ENCODE measurements at places on chromosomes 3 and 15. TPM values are rescaled to one million over a fixed set of nuclear protein-coding genes. Genes with fewer than 3 reads are reported as not detected.

- no peak for DNase-seq
Observed at GRCh38 chr15:63109920-63110319, 11.7 kb upstream of the LACTB start.

GRCh38 chr3:186456731-186457191, 87.4 kb downstream of the CRYGS start:
- no peak for DNase-seq

GRCh38 chr15:29311696-29312095, 42.1 kb upstream of the NSMCE3 start:
- DNase-seq = no peak

DNA sequence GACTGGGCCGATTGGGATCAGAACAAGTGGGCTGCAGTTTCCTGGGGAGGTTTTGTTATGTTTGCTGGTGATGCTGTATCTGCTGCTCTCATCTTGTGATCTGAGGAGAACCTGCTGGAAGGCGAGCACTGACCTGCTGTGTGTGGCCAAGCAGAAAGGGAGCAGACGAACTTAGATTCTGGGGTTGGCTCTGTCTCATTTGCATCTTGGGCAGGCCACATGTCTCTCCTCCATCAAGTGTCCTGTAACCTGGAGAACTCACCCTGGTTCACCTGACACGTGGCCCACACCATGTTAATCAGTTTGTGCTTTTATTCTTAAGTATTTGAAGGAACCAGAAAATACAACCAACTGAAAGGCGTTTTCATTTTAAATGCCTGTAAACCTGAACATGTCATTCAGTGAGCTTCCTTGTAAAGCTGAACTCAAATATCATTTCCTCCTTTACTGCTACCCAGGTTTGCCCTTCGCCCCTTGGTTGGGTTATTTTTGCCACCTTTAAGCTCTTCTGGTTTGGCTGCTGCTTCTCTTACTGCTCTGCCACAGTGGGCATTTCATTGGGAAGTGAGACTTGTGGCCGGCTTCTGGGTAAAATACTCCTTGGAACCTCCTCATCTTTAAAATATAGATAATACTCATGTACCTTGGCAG, 33.5 kb upstream of the TRAK1 start:
- no peak for DNase-seq

DNA sequence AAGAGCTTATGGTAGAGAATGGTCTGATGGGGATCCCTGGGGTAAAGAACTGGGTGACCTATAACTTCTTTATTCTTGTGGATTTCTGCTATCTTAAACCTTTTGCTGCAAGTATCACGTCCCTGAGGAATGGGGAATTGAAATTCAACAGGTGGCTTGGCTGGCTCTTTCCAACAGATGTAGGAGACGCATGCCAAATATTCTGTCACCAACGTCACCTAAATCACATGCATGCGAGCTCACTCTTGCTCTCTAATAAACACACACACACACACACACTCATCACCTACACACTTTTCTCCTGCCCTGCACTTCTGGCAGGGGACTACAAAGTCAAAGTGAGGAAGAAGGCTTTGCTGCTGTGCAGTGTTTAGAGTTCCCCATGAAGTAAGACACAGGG, 145.8 kb upstream of the NECTIN3 start:
- no peak for DNase-seq

DNA sequence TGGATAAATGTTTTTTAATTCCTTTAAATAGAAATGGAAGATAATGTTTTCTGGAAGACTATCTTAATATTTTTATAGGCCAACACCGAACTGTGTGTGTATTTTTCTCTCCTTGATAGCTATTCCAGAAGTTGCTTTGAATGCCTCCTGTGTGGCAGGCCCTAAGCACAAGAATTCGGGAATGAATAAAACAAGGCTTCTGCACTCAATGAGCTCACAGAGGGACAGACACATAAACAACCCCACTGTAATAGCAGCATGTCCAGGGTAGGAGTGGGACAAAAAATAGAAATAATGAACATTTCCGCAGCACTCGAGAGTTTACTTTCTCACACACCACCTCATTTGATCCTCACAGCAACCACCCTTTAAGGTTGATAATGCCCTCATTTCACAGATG, 18.0 kb downstream of the SRGAP3 start:
- DNase-seq = no peak

DNA sequence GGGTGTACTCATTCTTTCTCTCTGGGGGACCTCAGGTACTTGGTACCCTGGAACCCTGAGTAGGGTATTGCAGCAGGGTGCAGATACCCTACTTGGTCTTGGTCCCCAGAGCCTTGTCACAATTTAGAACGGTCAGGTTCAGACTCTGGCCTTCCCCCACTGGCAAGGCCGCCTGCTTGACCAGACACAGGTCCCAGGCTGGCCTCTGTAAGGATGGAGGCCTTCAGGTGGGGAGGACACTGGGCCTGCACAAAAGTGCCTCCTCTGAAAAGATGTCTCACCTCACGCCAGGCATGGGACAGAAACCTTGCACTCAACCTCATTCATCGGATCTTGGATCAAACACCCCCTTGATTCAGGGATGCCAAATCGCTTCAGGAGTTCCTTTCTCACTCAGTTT, 158.4 kb downstream of the KLF13 start:
- DNase-seq = no peak

DNA sequence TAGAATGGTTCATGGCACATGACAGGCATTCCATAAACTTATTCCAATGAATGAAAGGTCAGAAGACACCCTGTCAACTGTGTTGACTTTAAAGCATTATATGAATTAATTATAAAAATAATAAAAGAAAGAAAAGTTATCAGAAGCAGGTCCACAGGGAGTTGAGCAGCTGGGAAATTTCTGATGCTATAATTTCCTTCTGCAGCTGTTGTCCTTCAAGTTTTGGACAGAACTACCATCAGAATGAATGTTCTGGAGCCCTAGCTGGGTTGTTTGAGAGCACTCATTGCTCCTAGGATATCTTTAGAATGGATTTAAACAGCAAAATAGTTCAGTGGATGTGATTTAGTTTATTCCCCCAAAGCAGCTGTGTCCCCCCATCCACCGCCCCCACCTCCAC, 232.4 kb upstream of the PROK2 start:
- DNase-seq = no peak

CLEC3B gene
- total RNA-seq = 0.13 TPM

TP63 gene
- 122 TPM for total RNA-seq

THPO gene
- not detected for total RNA-seq

PCLAF gene
- total RNA-seq = 3.2 TPM
